HAP-1 (cell line): ENCODE measurements at places on chromosomes 12 and 14.

DNA sequence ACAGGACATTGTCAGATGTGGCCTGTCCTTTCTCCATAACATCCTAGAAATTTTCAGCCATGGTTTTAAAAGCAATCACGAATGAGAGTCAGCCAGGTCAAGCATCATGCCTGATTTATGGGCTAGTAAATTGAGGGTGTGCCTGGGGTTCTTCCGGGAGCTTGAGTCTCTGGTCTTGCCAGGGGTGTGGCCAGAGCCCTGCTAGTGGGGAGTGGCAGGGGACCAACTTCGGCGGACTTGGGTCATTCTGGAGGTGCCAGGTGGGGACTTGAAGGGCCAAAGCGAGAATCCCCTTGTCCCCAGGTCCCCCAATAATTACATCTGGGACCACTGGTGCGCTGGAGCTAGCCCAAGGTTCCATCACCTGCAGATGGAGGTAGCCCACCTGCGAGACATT is 5.7 kb downstream of the OTUB2 start:
- DNase-seq: no peak

GRCh38 chr14:71060825-71061455 is 153.7 kb downstream of the PCNX1 start:
- no peak for DNase-seq

DNA sequence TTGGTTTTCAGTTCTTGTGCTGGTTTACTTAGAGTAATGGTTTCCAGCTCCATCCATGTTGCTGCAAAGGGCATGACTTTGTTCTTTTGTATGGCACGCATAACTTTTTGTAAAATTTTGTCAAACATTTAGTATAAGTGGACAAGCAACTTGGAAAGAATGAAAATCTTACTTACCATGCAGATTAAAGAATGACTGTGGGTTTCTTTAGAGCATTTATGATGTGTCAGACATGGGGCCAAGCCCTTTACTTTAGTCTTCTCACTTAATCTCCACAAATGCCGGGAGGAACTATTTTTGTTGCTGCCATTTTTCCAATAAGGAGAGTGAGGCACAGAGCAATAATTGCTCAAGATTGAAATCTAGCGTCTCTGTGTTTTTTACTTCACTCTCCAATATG is 652.5 kb upstream of the TBX3 start:
- no peak for DNase-seq

- DNase-seq: no peak
Measured at GRCh38 chr12:105280966-105281693, 45.2 kb upstream of the APPL2 start.

GRCh38 chr12:90280564-90281058 is 572.0 kb upstream of the ATP2B1 start:
- no peak for DNase-seq

- no peak for DNase-seq
Measured at GRCh38 chr12:86551146-86551571, 295.0 kb upstream of the MGAT4C start.

DNA sequence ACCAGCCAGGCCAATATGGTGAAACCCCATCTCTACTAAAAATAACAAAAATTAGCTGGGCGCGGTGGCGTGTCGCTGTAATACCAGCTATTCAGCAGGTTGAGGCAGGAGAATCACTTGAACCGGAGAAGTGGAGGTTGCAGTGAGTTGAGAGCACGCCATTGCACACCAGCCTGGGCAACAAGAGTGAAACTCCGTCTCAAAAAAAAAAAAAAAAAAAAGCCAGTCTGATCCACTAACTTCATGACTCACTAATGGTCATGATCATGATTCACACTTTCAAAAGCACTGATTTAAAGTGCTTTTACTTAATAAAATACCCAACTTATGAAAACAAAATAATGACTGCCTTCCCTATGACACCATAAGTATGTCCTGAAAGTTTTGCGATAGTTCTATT is 38.4 kb upstream of the CPM start:
- DNase-seq: no peak

DNA sequence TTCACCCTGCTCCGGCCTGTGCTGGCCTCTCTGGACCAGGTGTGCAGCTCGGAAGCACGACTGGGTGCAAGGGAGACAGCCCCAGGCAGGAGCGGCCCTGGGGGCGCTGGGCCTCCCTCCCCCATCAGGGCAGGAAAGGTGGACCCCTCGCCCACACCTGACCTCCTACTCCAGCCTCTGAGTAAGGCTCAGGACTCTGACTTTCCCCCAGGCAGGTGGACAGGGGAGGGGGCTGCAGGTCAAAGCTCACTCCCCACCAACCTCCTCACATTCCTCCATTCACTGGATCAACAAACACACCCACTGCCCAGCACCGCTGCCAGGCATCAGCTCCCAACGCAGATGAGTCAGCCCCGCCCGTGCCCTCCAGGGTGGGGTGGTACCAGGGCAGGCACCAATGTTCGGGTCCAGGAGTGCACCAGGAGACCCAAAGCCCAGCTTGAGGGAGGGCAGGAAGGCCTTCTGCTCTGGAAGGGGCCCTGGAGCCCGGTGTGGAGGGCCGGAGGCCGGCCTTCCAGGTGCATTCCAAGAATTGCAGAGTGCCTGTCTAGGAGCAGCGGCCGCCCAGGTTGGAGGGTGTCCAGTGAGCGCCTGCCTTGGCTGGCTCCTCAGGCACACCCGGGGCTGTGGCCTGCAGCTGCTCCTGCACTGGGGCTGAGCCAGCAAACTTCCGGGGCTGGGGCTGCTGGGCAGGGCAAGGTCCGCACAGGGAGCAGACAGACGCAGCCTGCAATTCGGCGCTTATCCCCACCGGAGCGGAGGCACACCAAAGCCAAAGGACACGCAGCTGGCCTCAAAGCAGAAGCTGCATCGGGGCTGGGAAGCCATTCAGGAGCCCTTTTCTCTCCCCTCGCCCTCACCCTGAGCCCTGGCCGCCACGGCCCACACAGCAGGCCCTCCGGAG is 1.6 kb upstream of the INF2 start:
- DNase-seq: no peak

DNA sequence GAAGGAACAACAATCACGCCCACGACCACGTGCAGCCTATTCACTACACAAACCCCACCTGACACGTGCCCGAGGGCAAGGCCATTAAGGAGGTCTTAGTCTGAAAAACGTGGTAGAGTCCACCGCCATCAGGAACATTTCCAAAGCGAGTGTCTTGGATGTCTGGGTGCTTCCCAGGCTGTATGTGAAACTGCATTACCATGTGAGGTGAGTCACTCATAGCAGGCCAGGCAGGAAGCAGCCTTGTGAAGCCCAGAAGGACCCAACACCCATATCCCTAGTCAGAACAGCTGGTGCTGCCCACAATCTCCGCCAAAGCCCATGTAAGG is 3.3 kb upstream of the KRT79 start:
- no peak for DNase-seq

DNA sequence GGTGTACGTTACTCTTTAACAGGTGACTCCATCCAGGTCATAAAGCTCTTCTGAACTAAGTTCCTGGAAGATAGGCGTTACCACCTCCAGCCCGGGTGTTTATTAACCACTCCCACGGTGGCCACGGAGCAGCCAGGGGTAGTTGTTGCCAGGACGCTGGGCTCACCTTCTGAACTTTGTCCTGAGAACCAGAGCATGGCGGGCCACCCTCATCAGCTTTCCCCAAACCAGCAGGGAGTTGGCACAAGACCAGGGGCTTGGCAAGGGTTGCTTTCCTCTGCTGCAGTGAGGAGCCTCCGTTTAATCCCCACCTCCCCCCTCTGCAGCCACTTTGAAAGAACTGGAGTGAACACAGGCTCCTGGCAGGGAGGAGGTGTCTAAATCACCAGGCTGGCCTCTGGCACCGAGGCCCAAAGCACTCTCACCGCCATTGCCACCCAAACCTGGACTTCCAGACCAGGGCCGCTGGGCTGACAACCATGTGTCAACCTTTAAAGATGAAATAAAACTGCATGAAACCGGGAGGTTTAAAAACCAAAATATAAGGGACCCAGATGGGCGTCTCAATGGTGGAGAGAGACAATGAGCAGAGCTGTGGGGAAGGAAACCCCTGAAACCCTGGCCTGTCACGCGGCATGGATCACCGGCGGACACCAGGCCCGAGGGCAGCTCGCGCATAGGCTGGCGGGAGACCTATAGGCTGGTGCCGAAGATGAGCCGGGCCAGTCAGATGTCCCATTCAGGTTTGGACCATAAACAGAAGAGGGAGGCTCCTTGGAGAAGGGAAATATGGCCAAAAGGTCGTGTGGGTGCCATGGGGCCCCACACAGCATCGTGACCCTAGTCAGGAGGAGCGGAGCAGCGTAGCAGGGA is 30.9 kb upstream of the TDRD9 start:
- DNase-seq: no peak

DNA sequence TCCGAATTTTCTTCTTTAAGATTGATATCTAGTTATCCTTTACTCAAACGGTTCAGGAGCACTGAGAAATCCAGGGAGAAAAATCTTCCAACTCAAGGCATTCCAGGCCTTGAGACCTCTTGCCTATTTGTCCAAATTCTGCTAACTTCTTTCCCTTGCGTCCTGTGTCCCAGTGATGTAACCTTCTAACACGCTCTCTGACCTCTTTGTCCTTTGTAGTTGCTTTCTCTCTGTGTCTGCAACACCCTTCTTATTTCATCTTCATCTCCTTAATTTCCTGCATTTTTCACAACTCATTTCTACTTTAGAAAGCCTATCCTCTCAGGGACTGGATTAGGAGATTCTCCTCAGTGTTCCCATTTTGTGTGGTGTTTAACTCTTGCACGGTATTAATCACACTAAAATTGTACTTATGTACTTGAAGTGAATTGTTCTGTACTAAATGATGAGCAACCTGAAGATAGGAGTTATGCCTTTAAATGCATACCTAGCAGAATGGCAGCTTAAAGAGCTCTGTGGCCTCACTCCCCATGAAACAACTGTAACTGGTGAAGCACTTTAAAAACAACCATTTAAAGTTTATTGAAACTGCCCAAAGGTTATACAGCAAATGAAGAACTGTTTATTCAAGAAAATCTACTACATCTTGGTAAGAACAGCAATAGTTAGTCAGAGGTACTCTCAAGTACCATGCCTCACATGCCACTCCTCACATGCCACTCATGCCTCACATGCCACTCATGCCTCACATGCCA is 7.4 kb upstream of the SNAPC1 start:
- DNase-seq: no peak

DNA sequence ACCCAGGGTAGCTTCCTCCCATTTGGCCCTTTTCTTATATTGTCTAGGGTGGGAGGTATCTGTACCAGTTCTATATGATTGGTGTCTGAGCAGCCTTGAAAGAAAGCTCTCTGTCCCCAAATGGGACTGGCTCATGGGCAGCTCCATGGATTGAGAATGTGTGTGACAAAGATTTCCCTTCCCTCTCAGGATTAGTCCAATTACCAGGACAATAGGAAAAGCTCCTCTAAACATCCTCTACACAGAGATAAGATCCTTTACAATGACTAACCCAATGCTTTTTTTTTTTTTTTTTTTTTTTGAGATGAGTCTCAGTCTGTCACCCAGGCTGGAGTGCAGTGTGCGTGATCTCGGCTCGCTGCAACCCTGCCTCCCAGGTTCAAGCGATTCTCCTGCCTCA is 112.1 kb downstream of the SLC35F4 start:
- no peak for DNase-seq

- no peak for DNase-seq
Measured at GRCh38 chr14:61219673-61220072, 61.5 kb downstream of the TMEM30B start.

GRCh38 chr14:73606271-73606670 is 6.0 kb upstream of the ACOT6 start:
- DNase-seq: no peak

- no peak for DNase-seq
Measured at GRCh38 chr14:31770271-31770670, 209.1 kb downstream of the NUBPL start.

- no peak for DNase-seq
Measured at GRCh38 chr12:9809866-9810265, 17.4 kb upstream of the KLRF1 start.

DNA sequence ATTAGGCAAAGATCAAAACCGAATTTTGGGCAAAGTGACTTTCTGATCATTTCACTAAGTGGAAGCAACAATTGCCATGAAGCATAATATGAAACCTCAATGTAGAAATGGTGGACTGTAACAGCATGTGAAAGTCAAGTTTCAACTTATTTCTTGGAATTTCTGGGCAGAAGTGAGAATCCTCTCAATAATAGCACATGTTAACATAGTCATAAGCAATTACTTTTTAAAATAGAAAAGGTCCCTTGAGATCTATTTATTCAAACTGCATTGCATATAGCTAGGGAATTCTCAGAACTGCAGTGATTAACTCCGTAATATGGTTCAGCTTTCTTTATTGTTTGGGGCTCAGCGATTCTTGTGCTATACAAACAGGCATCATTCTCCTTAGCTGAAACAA is 136.7 kb upstream of the ATP2B1 start:
- no peak for DNase-seq

- DNase-seq: no peak
Measured at GRCh38 chr12:121748571-121749265, 36.2 kb downstream of the TMEM120B start.

DNA sequence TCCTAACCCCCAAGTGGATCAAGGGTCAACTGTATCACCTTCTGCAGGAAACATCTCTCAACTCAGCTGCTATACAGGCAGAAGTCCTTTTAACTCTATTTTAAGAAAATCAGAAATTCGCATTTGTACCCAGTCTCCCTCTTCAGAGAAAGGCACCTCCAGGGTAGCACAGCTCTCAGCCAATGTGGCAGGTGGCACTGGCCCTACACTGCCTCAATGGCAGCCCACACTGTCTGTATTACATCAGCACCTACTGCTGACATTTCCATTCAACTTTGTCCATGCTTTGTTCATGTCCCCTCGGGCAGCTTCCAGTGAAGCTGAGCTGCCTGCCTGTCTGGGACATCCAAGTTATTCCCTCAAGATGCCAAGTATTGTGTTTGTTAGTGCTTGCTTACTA is 8.8 kb downstream of the SPTSSA start:
- DNase-seq: no peak

- no peak for DNase-seq
Measured at GRCh38 chr14:81890020-81890419, 356.4 kb upstream of the SEL1L start.

DNA sequence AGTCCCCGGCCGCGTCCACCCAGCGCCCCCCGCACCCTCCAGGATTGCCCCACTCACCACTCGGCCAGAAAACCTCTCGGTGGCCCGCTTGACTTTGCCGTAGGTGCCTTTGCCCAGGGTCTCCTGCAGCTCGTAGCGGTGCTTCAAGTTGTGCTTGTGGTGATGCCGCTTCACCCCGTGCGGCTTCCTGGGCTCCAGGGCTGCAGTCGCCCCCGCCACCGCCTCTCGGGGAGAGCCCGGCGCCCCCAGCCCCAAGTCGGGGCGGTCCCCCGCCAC is 459 bp downstream of the NUAK1 start:
- peak; percentile 45 for DNase-seq
